Lung (tissue), 17 donors: ENCODE measurements at places on chromosomes 2 and 18. TPM values are rescaled to one million over a fixed set of nuclear protein-coding genes. Genes with fewer than 3 reads are reported as not detected.

GRCh38 chr2:24657818-24658217 is 135.4 kb downstream of the PTRHD1 start:
- DNase-seq: no peak

DNA sequence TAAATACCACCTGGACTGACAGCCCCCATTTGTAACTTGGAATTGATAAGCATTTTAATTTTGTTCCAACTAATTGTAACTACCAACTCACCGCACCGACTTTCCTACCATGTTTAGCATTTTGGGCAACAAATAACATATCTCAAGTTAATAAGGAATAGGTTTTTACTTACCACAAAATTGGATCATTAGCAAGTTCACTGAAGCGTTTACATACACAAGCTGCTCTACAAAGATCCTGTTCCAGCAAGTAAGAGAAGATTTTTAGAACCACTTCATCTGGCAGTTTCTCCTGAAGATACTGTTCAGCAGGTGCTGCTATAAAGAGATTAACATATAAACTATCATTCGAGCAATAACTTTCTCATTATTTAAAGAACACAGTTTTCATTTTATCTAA is 55.7 kb downstream of the MSH6 start:
- no peak for DNase-seq

- DNase-seq: no peak
These were observed 14.8 kb upstream of the IL18R1 start for GRCh38 chr2:102340778-102341177.

GRCh38 chr18:45060102-45060501 is 379.4 kb downstream of the SETBP1 start:
- DNase-seq: no peak

GRCh38 chr2:352696-353095 is 64.8 kb upstream of the ALKAL2 start:
- DNase-seq: no peak

GRCh38 chr18:79559436-79559835 is 120.2 kb upstream of the CTDP1 start:
- DNase-seq: no peak

- no peak for DNase-seq
These were observed 15.4 kb upstream of the MATN3 start for GRCh38 chr2:20027705-20028434.

GRCh38 chr18:11902522-11903292 is 5.4 kb downstream of the MPPE1 start:
- no peak for DNase-seq

GRCh38 chr2:124814968-124815745 is 790.1 kb downstream of the CNTNAP5 start:
- DNase-seq: no peak

DNA sequence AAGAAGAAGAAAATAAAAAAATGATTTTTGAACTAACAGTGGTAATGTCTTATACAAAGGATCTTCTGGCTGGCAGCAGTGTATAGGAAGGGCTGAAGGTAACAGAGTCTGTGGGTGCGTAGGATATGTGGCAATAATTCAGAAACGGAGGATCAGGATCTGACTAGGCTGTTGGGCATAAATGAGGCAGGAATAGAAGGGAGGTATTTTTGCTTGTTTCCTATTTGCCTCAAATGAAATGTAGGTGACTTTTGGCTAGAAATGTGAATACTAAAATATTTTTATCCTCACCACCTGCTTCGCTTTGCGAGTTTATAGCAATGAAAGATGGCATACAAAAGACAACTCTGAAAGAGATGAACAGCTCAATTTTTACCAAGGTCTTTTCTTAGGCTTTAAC is 1086.1 kb upstream of the CELF4 start:
- no peak for DNase-seq

DNA sequence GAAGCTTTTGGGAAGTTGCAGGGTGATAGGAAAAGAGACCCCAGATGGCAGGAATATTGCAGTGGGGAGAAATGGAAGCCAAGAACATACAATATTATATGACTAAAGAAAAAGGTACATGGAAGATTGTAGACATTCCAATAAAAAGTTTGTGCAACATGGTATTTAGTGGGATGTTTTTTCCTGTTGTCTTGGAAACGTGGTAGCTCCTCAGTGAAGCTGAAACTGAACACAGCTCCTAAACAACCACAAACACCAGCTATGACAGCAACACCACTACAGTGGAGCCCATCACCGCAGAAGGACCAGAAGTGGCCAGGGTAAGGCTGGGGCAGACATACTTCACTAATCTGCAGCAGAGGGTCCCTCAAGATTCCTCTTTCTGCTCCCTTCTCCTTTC is 246.8 kb downstream of the CDH20 start:
- DNase-seq: peak; percentile 58

DNA sequence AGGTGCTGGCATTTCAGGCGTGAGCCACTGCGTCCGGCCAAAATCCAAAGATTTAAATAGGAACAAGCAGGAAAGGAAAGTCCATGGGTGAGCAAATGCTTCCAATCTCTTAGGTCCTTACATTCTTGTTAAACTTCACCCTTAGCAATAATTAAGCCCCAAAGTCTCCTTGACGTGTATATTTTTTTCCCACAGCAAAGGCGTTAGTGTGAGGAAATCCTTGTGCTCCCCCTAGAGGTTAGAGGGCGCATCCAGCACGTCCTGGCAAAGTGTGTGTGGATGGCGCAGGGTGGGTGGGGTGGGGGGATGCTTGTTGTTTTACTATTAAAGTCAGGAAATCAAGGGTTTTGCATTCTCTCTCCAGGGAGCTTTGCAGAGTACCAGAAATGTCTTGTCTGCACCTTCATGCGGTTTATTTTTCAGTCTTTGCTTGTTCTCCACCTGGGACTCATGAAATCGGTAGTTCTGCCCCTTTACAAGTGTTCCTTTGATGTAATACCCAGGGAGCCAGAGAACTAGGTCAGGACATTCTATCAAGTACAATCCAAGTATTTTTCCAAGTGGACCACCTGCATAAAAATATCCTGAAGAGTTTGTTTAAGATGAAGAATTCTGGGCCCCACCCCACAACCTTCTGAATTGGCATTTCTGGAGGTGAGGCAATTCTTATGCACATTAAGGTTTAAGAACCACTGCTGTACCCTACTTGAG is 22.2 kb upstream of the ITSN2 start:
- peak; percentile 86 for DNase-seq

DNA sequence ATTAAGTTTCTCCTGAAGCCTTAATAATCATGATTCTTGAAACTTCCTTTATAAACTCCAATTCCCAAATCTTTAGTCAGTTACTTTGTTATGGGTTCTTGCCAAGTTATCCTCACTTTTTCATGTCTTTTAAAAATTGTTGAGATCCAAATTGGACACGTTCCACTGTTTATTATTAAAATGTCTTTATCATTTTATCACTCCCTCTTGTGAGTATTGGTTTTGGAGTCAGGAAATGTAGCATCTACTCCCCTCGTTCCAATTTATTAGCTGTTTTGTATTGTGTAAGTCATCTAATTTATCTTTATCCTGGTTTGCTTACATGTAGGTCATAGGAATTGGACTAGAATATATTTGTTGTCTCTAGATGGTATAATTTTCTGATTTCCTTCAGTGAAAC is 213.1 kb upstream of the SLC39A10 start:
- DNase-seq: peak; percentile 64

GRCh38 chr2:205889114-205889513 is 196.9 kb downstream of the INO80D start:
- no peak for DNase-seq

DNA sequence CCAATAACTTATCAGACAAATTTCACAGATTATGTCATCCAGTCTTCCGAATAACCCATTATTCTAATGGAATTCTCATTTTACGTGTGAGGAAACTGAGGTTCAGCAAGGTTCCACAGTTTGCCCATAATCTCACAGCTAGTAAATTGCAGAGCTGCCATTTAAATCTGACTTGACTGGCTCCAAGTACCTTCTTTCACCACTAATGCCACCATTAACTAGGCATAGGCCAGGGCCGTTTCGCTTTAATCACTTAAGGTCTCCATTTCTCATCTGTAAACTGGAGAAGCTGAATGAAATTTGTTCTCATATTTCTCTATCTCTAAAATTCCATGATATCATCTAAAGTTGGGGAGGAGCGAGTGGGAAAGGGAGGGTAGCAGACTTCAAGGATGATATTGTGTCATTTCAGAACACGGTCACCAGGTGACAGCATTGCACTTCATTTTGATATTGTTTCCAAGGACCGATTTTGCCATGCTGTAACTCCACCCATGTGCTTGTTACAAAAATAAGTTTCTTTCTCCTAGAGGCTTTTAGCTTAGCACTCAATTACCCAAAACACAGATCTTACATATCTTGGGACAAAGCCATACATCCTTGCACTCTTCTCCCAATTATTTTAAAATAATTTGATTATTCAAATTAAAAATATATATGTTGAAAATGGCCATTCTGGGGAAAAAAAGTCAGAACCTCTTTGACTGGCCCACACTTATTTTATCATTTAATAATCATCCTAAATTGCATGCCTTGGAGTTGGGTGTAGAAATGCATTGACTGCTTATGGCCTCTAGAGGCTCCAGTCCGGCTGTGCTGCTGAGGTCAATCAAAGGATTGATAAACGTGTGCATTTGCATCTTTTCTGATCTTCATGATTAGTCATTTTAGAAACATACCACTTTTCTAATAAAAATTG is 123.8 kb downstream of the AKAIN1 start:
- DNase-seq: peak; percentile 62

GRCh38 chr2:145157741-145158591 is 638.0 kb upstream of the ZEB2 start:
- DNase-seq: peak; percentile 93

DNA sequence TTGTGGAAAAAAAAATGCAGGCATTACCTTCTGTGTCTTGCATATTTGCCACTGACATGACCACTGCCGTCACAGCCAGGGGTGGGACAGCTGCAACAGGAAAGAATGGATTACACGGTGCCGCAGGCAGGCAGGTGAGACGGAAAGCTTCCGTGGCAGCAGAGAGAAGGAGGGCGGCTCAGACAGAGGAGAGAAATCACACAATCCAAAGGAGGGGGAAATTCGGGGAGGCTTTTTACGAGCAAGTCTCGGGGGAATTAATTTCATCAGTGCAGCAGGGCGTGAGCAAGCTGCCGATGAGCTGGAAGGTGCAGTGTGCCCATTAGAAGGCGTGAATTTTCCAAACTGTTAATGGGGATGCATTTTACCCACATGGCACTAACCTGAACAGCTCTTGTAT is 234.8 kb upstream of the PXDN start:
- no peak for DNase-seq

- DNase-seq: no peak
These were observed 190.1 kb upstream of the TNP1 start for GRCh38 chr2:217049956-217050355.

GRCh38 chr18:62037989-62038778 is 145.4 kb upstream of the RNF152 start:
- peak; percentile 62 for DNase-seq

DNA sequence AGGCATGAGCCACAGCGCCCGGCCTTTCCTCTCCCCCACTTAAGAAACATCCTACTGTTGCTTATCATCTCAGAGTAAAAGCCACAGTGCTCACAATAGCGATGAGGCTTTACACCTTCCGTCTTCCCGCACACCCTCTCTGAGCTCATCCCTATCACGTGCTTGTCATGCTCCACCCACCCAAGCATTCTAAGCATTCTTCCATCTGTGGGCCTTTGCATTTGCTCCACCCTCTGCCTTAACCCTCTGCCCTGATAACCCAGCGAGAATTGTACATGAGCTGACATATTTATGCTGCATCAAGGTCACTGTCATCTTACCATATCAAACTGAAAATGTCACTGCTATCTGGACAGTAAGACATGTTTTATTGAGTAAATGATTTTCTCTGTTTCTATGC is 22.6 kb downstream of the FOXI3 start:
- DNase-seq: no peak

DNA sequence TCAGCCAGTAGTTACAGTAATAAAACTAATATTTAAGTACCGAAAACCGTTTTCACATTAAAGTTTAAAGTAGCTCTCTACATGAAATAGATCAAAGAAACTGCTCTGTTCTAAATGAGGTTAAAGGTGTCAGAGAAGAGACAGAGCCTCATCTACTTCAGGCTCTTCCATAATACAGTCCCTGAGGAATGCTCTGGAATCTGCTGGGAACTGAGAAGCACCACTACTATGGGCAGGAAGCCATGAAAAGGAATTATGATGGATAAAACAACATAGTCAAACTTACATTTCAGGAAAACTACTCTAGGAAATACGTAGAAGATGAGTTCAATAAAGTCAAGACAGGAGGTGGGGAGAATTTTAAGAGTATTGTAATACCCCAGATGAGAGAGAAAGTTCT is 60.0 kb downstream of the ROCK1 start:
- no peak for DNase-seq

- DNase-seq: no peak
These were observed 10.5 kb upstream of the EPAS1 start for GRCh38 chr2:46286715-46287114.

The NT5DC4 gene
- 0.83 TPM for total RNA-seq

The FAM237A gene
- not detected for total RNA-seq

The BOK gene
- total RNA-seq: 11.8 TPM

The CDH7 gene
- total RNA-seq: 0.40 TPM

The CROCC2 gene
- 17.4 TPM for total RNA-seq

The ELOA2 gene
- not detected for total RNA-seq

The BMP10 gene
- 0.31 TPM for total RNA-seq

The POTEI gene
- total RNA-seq: 0.28 TPM

The ERFE gene
- total RNA-seq: 0.52 TPM

The HAT1 gene
- total RNA-seq: 27.5 TPM

The BCL11A gene
- total RNA-seq: 7.6 TPM

The MDH1B gene
- total RNA-seq: 10.9 TPM
